ENCODE measurements at places on chromosomes 13 and 19. TPM values are rescaled to one million over a fixed set of nuclear protein-coding genes. Genes with fewer than 3 reads are reported as not detected.

ACTL9 gene
- polyA plus RNA-seq: not detected

ZNF229 gene
- polyA plus RNA-seq: 1.4 TPM

MBD3L2B gene
- not detected for polyA plus RNA-seq

MYO16 gene
- not detected for polyA plus RNA-seq

LPAR2 gene
- polyA plus RNA-seq: 14.4 TPM

COLGALT1 gene
- 18.0 TPM for polyA plus RNA-seq

PSG4 gene
- not detected for polyA plus RNA-seq

COX7A1 gene
- 32.7 TPM for polyA plus RNA-seq

All from stomach (tissue), 19 donors.